Activated CD4-positive, alpha-beta T cell treated with anti-CD3 and anti-CD28 coated beads, Interleukin-2, amount 50 U/mL, for 48 hours (primary cell): ENCODE measurements at places on chromosomes 5 and 9.

GRCh38 chr9:114078781-114079156 is 669 bp upstream of the AMBP start:
- no peak for DNase-seq

GRCh38 chr9:110334183-110334582 is 3.5 kb downstream of the TXNDC8 start:
- DNase-seq: no peak

DNA sequence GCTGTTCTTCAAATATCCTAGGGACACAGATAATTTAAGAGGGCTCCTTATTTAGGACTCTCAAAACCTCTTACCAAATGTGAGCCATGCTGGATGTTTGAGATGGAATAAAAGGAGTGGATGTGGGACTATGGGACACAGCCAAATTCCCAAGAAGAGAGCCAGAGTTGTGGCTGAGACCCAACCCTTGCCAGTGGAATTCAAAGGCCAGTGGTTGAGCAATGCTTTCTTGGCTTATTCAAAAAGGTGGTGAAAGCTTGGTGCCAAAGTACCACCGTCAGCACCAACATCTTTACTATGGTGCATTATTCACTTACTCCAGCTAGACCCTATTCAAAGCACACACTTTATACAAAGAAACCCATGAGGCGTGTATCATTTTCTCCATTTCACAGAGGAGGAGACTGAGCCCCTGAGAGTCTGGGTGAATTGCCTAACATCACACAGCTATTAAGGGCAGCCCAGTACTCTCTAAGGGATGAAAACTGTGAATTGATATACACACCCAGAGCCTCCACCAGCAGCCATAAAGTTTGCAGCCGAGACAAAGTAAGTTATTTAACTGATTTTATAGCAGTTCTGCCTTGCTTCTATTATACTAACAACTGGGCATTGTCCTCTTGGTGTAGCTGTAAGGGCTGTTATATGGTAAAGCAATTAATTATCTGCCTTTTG is 391.7 kb downstream of the ACTL7B start:
- DNase-seq: no peak

DNA sequence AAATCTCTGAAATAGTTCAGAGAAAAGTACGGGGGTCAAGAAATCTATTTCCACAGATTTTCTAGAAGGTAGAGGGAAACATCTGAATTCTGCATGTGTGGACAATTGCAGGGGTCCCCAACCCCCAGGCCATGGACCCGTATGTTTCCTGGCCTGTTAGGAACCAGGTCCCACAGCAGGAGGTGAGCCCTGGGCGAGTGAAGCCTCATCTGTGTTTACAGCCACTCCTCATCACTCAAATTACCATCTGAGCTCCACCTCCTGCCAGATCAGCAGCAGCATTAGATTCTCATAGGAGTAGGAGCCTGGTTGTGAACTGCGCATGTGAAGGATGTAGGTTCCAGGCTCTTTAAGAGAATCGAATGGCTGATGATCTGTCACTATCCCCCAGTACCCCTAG is 200.5 kb upstream of the EDIL3 start:
- DNase-seq: no peak

GRCh38 chr9:92965759-92966517 is 18.6 kb downstream of the FGD3 start:
- no peak for DNase-seq

GRCh38 chr5:72283358-72283757 is 36.7 kb downstream of the MRPS27 start:
- no peak for DNase-seq

DNA sequence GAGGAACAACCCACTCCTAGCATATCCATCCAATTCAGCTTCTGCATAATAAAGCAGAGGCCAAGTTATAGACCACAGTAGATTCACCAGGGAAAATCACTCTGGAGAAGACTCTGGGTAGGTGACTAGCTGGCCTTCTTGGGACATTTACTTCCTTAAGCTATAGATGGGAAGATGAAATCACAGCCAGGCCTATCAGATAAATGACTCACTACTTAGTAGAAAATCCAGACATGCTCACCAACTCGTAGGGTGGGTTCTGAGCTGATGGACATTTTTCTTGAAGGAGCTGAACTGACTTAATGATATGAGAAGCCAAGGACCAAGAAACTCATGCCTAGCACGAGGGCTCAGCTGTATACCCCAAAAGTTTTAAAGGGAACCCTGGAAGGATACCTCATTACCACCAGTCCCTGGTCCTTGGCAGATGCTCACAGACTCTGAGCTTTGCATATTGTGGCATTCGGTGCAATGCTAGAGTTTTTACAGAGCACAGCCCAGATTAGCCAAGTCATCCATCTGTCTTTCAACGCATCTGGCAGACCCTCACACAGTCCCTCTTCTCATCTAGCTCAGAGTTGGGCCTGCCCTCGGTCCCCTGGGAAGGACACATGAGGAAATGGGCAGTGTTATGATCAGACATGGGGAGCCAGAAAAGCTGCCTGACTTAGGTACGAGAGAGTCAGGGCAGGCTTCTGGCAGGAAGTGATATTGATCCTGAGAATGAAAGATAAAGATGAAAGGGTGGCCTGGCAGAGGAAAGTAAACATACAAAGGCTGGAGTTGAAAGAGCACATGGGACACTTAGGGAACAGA is 15.0 kb downstream of the ACSL6 start:
- DNase-seq: no peak

DNA sequence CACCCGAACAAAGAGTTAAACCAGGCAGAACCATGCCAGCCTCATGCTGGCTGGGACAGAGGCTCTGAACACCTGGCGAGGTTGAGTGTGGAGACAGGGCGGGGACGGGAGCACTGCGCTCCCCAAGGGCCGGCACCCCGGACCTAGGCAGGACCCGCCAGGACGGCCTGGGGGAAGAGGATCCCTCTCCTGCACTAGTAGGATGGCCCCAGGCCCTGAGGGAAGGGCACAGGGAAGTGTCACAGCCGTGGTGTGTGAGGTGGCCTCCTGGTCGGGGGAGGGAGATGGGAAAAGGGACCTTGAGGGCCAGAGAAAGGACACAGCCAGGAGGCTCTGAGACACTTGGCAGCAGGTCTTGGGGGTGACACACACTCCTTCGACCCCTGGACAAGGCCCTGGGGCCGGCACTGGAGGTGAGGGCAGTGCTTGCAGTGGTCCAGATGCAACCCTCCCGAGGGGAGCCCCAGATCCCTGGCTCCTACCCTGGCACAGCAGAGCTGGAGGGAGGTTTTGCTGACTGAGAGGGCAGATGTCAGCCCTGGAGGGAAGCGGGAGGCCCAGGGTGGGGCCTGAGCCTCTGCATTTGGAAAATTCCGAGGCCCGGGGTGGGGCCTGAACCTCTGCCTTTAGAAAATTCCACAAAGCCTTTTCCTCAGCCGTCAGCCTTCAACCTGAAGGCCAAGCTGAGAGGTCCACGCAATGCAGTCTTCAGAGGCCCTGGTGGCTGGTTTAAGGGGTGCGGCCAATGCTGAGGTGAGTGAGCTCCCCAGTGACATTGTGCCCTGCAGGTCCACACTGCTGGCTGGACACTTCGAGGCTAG is 24.8 kb upstream of the TERT start:
- no peak for DNase-seq
